ENCODE measurements at places on chromosomes 12 and 14. TPM values are rescaled to one million over a fixed set of nuclear protein-coding genes. Genes with fewer than 3 reads are reported as not detected.
A peak's percentile ranks its signal among the peaks of the same experiment; 100 is the strongest.

DNA sequence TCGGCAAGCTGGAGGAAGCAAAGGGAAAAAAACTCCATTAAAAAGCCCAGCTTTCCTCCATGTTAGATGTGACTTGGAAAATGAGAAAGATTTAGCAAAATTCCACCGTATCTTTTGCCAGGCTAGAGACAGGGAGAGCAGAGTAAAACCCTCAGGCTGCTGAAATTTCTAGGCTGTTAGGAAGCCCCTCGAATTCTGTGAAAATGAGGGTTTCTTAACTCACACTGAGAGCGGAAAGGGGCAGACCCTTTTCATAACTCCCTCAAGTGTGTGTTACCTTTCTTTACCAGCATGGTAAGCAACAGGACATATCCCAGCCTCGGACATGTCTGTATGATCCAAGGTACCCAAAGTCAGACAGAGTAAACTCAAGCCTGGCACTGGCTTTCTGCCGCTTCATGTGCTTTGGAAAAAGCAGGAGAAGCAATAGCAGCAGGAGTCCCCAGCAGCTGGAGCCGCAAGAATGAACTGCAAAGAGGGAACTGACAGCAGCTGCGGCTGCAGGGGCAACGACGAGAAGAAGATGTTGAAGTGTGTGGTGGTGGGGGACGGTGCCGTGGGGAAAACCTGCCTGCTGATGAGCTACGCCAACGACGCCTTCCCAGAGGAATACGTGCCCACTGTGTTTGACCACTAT is at the start of gene RHOJ:
TSS of gene RHOJ (plus strand) at position 37 of the 637 bp plus-strand sequence. CDS start at position 464, 427 bp downstream.
- H3K4me1 ChIP-seq = peaks cover 10% of the 10 kb centered on the region
- no peak within 1 kb of the TSS for H3K4me3 ChIP-seq
- H3K27me3 ChIP-seq = no peaks in the 10 kb centered on the region
- no peak within 1 kb of the TSS for H3K27ac ChIP-seq
- DNase-seq = no peak

- H3K27ac ChIP-seq = no peak overlapping the region
- H3K27me3 ChIP-seq = peaks cover 5% of the 10 kb centered on the region
These were observed 187.1 kb downstream of the TSPAN9 start for GRCh38 chr12:3263939-3264922.

- H3K4me3 ChIP-seq = no peak overlapping the region
- H3K4me1 ChIP-seq = peaks cover 8% of the 10 kb centered on the region
- DNase-seq = no peak
- H3K36me3 ChIP-seq = no peaks in the 10 kb centered on the region
- peaks cover 2% of the 10 kb centered on the region for H3K27me3 ChIP-seq
- no peak overlapping the region for H3K27ac ChIP-seq
These were observed 27.2 kb upstream of the MDM2 start for GRCh38 chr12:68780731-68781130.

- DNase-seq = no peak
- no peak overlapping the region for H3K27ac ChIP-seq
- H3K36me3 ChIP-seq = no peaks in the 10 kb centered on the region
- H3K4me1 ChIP-seq = peaks cover 31% of the 10 kb centered on the region
- H3K4me3 ChIP-seq = no peak overlapping the region
These were observed 101.2 kb downstream of the AKAP6 start for GRCh38 chr14:32430326-32430725.

DNA sequence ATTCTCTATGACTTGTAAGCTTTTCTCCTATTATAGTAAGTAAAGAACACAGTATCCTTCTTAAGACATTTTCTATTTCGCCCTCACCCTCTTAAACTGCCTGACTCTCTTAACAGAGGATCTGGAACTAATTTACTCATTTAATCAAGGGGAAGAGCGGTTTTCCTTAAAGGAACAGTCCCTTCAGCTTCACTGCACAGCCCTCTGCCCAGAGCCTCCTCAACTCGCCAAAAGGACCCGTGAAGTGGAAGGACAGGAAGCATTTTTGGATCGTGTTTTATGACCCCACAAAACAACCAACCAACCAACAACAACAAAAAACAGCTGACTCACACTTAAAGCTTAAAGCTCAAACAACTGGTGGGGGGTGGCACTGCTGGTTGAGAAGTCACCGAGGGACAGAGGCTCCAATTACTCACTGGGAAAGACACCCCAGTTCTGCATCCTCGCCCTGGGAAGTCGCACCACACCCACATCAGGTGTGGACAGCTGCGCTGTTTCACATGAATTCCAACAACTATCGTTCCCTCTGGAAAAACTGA is 35.7 kb downstream of the NID2 start:
- DNase-seq = peak; percentile 65
- peak overlapping the region; percentile 78 for H3K4me3 ChIP-seq
- H3K4me1 ChIP-seq = peaks cover 70% of the 10 kb centered on the region
- peaks cover 58% of the 10 kb centered on the region for H3K36me3 ChIP-seq

GRCh38 chr14:79256380-79256779 is 954.9 kb downstream of the DIO2 start:
- no peak overlapping the region for H3K4me3 ChIP-seq
- peaks cover 7% of the 10 kb centered on the region for H3K4me1 ChIP-seq
- H3K27ac ChIP-seq = no peak overlapping the region
- peaks cover 4% of the 10 kb centered on the region for H3K27me3 ChIP-seq
- no peak for DNase-seq
- H3K36me3 ChIP-seq = no peaks in the 10 kb centered on the region

- no peaks in the 10 kb centered on the region for H3K4me1 ChIP-seq
- no peak for DNase-seq
- no peaks in the 10 kb centered on the region for H3K27me3 ChIP-seq
- H3K27ac ChIP-seq = no peak overlapping the region
- H3K36me3 ChIP-seq = no peaks in the 10 kb centered on the region
These were observed 26.1 kb upstream of the GZMB start for GRCh38 chr14:24659916-24660570.

DNA sequence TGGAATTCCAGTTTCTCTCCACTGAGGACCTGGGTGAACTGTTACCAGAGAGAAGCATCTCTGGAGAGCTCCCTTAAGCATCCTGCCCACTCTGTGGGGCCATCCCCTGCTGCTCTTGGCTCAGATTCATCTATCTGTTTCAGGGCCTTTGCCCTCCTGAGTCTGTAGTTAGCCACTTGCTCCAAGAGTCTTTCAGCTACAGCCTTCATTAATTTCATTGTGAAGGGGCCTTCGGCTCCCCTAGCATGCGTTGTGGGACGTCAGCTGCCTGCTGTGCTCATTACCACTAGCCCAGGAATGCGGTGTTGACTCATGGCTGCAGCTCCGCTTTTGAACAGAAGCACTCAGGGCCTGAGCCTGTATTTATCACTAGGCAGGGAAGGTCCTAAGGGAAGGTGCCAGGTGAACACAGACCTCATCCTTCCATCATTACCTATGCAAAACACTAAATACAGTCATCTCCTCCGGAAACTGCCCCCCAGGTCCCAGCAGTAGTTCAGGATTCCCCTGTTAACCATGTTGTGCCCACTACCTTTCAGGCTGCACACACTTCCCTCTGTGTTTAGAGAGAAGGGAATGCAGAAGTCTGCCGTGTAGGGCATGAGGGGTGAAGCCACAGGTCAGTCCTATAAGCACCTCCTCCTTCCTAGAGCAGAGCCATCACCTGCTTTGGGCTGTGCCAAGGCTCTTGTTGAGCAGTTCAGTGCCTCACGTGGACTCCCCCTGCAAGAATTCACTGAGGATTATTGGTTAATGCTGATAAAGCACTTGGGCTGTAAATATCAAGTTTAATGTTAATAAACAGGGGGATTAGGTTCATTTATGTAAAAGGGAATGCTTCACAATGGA is 191.4 kb downstream of the CACNA1C start:
- peaks cover 5% of the 10 kb centered on the region for H3K36me3 ChIP-seq
- DNase-seq = peak; percentile 86
- peaks cover 3% of the 10 kb centered on the region for H3K27me3 ChIP-seq
- peaks cover 72% of the 10 kb centered on the region for H3K4me1 ChIP-seq

FAM222A gene
- total RNA-seq = 0.64 TPM

GPRC5A gene
- total RNA-seq = 309 TPM

ARHGAP9 gene
- 0.50 TPM for total RNA-seq
